ENCODE measurements at places on chromosomes 1 and 21. TPM values are rescaled to one million over a fixed set of nuclear protein-coding genes. Genes with fewer than 3 reads are reported as not detected.
A peak's percentile ranks its signal among the peaks of the same experiment; 100 is the strongest.

GRCh38 chr1:87897481-87897880 lies 568.8 kb downstream of the LMO4 start:
- no peak for DNase-seq

GRCh38 chr1:77538956-77539518 lies 143.4 kb downstream of the ZZZ3 start:
- no peak for DNase-seq

The C1orf216 gene
- 72.6 TPM for total RNA-seq

DNA sequence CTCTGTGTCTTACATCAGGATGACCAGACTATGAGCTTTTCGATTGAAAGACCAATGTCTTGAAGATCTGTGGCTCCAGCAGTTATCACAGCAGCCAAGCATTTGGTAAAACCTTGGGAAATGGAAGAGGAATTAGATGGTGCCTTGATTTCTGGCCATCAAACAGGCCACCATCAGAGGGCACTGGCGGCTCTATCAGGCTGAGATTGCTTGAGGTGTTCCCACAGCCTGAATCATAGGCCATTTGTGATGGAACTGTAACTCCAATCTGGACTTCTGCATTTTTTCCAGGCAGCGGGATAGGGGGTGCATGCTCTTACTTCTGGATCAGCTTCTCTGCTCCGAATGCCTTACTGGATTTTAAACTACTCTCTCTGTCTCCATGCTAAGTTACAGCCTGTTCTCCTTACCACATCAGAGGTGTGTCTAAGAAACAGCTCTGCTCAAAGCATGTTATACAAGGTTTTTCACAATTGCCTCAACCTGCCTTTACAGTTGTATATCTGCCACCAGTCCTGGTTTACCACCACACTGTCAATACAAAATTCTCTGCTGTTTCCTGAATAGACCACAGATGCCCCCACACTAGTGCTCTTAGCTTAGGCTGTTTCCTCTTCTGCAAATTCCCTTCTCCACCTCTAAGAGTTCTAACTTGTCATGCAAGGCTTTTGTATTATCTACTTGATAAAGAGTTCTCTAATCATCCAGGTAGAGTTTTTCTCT lies 180.9 kb downstream of the PTGER3 start:
- no peak for DNase-seq

The FMOD gene
- total RNA-seq = 1.6 TPM

- no peak for DNase-seq
Measured at GRCh38 chr1:10969267-10969970, 43.0 kb upstream of the TARDBP start.

GRCh38 chr1:84291882-84292655 lies 9.4 kb upstream of the SAMD13 start:
- DNase-seq = no peak

The KISS1 gene
- total RNA-seq = not detected

DNA sequence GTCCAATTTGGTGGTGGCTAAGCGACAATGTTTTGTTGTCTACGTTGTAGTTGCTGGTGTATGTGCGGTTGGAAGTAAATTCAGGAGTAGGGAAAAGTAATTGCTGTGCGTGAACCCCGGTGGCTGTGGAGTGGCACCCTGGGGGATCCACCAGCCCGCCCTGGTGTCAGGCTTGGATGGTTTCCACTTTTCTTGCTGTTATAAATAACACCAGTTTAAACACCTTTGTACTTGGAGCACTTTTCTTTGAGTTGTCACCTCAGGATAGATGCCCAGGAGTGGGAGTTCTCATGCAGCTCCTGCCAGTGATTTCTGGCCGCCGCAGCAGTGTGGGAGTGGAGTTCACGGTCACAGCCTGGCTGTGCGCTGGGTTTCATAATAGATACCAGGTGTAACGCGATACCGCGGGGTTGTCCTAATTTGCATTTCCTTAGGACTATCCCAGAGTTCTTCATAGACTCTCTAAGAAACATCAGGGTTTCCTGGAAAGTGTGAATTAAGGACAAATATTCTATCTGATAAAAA lies 12.8 kb upstream of the TMEM200B start:
- no peak for DNase-seq

GRCh38 chr1:200488375-200489165 lies 78.7 kb upstream of the ZNF281 start:
- peak; percentile 28 for DNase-seq

The CD101 gene
- total RNA-seq = 0.82 TPM

DNA sequence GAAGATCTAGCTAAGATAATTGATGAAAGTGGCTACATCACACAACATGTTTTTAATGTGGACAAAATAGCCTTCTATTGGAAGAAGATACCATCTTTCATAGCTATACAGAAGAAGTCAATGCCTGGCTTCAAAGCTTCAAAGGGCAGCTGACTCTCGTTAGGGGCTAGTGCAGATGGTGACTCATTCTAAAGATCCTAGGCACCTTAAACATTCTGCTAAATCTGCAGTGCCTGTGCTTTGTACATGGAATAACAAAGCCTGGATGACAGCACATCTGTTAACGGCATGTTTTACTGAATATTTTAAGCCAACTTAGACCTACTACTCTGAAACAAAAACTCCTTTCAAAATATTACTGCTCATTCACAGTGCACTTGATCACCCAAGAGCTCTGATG lies 65.6 kb upstream of the USP24 start:
- no peak for DNase-seq

- no peak for DNase-seq
Measured at GRCh38 chr1:60825593-60825992, 256.8 kb upstream of the NFIA start.

DNA sequence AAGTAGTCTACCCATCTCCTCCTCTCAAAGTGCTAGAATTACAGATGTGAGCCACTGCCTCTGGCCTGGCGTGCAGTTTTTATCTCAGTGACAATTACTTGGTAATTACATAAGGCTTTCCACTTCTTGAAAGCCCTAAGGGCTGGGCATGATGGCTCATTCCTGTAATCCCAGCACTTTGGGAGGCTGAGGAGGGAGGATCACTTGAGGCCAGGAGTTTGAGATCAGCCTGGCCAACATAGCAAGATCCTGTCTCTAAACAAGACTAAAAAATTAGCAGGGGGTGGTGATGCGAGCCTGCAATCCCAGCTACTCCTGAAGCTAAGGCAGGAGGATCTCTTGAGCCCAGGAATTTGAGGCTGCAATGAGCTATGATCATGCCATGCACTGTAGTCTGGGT lies 7.7 kb downstream of the HHAT start:
- DNase-seq = no peak

DNA sequence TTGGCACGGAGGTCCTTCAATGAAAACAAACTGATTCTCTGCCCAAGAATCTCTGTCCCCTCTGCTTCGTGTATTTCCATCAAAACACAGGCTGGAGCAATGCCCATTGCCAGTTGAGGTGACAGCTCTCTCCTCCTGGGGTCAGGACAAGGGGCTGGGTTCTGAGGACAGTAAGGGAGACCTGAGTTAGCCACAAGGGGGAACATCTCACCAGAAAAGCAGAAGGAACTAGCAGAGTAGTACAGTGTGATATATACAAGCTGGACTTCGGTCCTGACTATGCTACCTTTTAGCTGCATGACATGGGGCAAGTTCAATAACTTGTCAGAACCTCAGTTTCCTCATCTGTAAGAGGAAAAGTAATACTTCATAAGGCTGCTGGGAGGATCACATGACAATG lies 50.3 kb downstream of the SYT2 start:
- no peak for DNase-seq

The LRP8 gene
- 83.6 TPM for total RNA-seq

GRCh38 chr1:171366085-171366484 lies 52.1 kb downstream of the FMO4 start:
- no peak for DNase-seq

The TMCO4 gene
- 0.82 TPM for total RNA-seq

GRCh38 chr21:26842300-26842699 lies 2.9 kb downstream of the ADAMTS1 start:
- DNase-seq = no peak

The TAF1A gene
- 23.6 TPM for total RNA-seq

- DNase-seq = no peak
Measured at GRCh38 chr1:83791821-83792437, 207.0 kb downstream of the TTLL7 start.

The RGS8 gene
- total RNA-seq = 39.5 TPM

- peak; percentile 8 for DNase-seq
Measured at GRCh38 chr1:167328816-167329483, 108.3 kb downstream of the POU2F1 start.

The PRRX1 gene
- total RNA-seq = 6.5 TPM

- no peak for DNase-seq
Measured at GRCh38 chr1:156905651-156906050, 12.1 kb downstream of the PEAR1 start.

GRCh38 chr1:55708781-55709180 lies 493.6 kb upstream of the USP24 start:
- DNase-seq = no peak

- no peak for DNase-seq
Measured at GRCh38 chr1:192914092-192914491, 105.3 kb downstream of the RGS2 start.

DNA sequence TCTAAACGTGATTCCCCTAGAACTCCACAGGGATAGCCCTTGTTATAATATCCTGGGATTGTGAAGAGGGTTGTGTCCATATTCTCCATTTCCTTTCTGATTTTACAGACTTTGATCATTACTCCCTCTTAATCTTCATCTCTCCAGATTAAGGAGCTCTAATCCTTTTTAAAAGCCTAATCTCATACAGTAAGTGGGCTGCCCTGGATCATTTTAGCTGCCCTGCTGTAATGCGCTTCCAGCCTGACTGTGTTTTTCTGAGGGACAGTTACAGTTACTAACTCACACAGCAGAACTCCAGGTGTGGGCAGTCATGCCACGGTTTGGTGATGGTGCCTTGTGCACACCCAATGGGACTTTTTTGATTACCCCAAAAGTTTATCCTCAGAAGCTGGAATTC lies 33.5 kb downstream of the PROX1 start:
- no peak for DNase-seq

The ADGRL2 gene
- total RNA-seq = 120 TPM

DNA sequence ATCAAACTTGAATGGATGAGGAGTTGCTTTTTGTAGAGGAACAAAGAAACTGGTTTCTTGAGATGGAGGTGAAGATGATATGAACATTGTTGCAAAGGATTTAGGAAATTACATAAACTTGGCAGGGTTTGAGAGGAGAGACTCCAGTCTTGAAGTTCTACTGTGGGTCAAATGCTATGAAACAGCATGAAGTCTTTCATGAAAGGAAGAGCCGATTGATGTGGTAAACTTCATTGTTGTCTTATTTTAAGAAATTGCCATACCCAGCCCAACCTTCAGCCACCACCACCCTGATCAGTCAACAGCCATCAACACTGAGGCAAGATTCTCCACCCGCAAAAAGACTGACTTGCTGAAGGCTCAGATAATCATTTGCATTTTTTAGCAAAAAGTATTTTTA lies 52.2 kb downstream of the SIPA1L2 start:
- no peak for DNase-seq

The HMGCS2 gene
- not detected for total RNA-seq

DNA sequence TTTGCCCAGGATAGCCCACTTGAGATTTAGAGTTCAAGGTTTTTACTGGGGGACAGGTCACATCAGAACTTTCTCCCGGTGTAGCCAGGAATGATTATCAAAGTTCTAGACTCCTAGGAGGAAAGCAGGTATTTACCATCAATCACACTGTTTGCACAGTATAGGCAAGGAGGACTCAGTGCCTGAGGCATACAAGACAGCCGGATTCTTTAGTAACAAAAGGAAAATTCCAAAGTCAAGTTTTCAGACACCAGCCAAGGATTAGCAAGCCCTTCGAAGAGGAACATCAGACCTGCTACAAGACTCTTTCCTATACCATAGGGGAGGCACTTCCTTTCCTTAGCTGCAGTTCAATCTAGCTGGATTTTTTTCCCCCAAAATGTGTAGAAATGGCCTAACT lies 197.8 kb upstream of the USP25 start:
- no peak for DNase-seq

The SLC22A15 gene
- total RNA-seq = 11.4 TPM

The NPPB gene
- 0.41 TPM for total RNA-seq

The ESRRG gene
- 8.6 TPM for total RNA-seq

The ANKRD65 gene
- 1.2 TPM for total RNA-seq

The ITPKB gene
- total RNA-seq = 3.3 TPM

GRCh38 chr1:22295396-22295795 lies 152.5 kb upstream of the WNT4 start:
- no peak for DNase-seq

DNA sequence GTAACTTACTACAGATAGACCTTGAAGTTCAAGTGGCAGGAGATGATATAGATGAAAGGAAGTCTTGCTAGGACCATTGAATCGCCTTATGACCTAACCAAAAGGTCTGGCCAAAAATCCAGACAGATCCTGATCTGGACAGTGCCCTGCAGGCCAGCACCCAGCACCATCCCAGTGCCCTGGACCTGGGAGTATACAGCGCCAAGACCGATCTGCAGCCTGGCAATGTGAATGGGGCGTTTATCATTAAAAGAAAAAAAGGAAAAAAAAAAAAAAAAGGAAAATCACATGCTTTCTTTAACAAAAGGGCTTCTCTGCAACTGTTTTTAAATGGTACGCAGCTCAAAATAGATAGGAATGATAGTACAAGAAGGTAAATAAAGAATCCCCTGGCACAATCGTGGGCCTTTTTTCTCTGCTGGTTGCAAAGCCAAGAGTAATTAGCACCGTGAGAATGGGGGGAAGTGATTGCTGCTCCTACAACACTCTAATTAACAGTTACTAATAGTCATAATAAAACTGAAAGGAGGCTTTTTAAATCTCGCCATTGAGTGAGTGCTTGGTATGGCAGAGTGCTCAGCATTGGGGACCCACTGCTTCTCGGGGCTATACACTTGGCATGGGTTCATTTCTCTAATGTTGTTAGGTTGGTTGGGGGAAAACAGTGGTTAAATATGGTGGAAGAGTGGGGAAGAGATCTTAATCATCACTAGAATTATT lies 146.7 kb downstream of the KAZN start:
- no peak for DNase-seq

Data from frontal cortex (tissue), 4 donors.